ENCODE measurements at places on chromosomes 3 and 15.

- DNase-seq = no peak
These were observed 9.8 kb upstream of the SUCNR1 start for GRCh38 chr3:151863611-151864010.

DNA sequence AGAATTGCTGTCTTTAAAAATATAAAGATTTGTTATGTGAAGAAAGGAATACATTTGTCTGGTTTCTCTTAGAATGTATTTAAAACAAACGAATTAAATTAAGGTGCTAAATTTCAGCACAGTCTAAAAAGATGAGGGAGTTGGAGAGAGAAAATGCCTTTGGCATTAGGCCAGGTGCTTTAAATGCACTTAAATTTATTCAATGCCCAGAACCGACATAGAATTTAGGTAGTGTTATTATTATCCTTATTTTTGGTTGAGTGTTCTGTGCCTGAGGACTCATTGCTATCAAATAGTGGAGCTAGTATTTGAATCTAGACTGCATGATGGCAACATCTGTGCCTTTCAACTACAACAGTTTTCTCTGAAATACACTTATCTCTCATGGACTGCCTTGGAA, 287.5 kb downstream of the RBMS3 start:
- no peak for DNase-seq

- DNase-seq = no peak
These were observed 1.8 kb downstream of the SCAMP5 start for GRCh38 chr15:74997141-74997540.

DNA sequence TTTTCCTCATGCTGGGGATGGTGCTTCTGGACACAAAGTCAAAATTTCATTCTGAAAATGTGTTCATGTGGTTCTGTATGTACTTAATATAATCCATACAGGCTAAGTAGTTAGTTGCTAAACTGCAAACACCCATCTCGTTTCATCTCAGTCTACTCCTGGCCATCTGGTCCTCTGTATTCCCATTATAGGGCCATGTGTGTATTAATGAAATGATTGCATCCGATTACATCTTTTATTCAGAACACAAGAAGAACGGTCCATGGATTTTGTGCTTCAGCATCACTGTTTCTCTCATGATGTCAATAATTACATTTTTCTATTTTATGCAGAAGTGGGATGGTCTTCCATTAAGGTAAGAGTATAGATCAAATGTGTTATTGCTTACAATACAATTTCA, 6.1 kb upstream of the GJD2 start:
- DNase-seq = no peak

DNA sequence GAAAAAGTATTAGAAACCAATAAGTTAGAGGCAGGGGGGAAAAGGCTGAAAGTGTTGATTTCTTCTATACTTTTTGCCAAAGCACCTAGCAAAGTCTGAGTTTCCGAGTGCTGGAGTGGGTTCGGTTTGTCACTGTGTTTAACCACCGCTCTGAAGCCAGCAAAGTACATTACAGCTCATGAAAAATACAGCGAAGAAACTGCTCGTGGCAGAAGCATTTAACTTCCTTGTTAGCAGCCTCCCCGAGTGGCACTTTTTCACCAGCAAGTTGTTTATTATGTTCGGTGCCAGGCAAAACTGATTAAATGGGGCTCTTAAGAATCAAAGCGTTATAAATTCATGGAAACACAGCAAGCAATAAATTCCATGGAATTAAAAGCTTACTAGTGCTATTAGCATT, 313.6 kb downstream of the FOXP1 start:
- peak; percentile 9 for DNase-seq

GRCh38 chr15:80155001-80155377, 2.2 kb downstream of the FAH start:
- DNase-seq = no peak

GRCh38 chr3:116470605-116471197, 25.4 kb upstream of the LSAMP start:
- DNase-seq = no peak

GRCh38 chr3:14366915-14367823, 35.2 kb upstream of the SLC6A6 start:
- DNase-seq = no peak

- no peak for DNase-seq
These were observed 1.0 kb upstream of the CXCR6 start for GRCh38 chr3:45942051-45942825.

GRCh38 chr3:52318186-52318816, 2.2 kb downstream of the DNAH1 start:
- DNase-seq = no peak

DNA sequence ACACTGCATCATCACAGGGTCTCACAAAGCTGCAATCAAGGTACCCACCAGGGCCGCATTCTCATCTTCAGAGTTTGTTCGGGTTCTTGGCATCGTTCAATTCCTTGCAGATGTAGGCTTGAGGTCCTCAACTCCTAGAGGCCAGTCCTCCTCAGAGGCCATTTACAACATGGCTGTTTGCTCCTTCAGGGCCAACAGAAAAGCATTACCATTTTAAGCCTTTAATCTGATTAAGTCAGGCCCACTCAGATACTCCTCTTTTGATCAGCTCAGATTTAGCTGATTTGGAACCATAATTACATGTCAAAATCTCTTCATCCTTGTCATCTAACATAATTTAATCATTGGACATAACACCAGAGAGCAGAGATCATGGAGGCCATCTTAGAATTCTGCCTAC, 55.4 kb downstream of the BFSP2 start:
- DNase-seq = no peak

DNA sequence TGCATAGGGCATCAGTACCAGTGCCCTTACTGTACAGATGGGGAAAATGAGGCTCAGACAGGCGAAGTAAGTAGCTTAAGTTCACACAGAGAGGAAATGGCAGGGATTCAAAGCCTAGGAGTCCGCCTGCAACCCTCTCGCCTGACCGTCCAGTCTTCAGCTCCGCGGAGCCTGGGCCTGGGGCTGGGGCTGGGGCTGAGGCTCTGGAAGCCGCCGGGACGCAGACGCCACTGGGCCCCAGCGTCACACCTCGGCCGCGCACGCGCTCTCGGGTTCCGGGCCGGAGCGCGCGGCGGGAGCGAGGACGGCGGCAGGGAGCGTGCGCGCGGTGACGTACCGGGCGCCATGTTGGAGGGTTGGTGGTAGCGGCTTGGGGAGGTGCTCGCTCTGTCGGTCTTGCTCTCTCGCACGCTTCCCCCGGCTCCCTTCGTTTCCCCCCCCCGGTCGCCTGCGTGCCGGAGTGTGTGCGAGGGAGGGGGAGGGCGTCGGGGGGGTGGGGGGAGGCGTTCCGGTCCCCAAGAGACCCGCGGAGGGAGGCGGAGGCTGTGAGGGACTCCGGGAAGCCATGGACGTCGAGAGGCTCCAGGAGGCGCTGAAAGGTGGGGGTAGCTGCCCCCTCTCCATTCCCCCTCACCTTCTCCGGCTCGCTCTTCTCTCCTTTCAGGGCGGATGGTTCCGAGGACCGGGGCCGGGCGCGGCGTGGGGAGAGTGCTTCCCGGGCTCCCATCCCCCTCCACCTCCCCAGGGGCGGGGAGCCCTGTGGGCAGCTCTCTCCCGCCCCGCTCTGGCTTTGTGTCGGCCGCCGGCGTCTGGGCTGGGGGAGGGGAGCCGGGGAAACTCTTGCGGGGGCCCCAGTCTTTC, at the start of gene PPP4R2:
TSS of gene PPP4R2 (plus strand) at position 339 of the 861 bp plus-strand sequence. CDS start at position 566, 227 bp downstream.
- DNase-seq = peak; percentile 91

Data from CD4-positive, alpha-beta T cell treated with Interleukin-2 at 100 ng/mL for 4 hours (primary cell).